ENCODE measurements at places on chromosomes 11 and 22.

- DNase-seq = no peak
Observed at GRCh38 chr11:1871531-1871930, 18.6 kb downstream of the LSP1 start.

GRCh38 chr11:62835336-62835735 lies 2.7 kb upstream of the TEX54 start:
- no peak for DNase-seq

- DNase-seq = no peak
Observed at GRCh38 chr11:16789063-16789420, 50.6 kb downstream of the C11orf58 start.

DNA sequence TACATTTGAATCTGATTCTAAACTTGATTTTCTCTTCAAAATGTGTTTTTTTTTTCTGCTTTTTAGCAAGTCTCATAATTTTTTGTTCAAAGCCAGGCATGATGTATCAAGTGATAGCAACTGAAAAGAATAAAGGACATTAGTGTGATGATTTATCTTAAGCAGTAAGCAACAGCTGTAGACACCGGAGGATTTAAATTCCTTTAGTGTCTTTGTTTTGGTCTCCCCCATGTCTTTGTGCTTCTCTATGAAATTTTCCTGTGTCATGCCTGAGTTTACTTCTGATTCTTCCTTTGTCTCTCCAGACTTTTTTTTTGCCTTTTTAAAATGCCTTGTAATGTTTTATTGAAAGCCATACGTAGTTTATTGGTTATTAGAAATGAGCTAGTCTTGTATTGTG lies 934.2 kb upstream of the RAG2 start:
- no peak for DNase-seq

GRCh38 chr11:57499983-57500461 lies 15.5 kb downstream of the SLC43A1 start:
- no peak for DNase-seq

DNA sequence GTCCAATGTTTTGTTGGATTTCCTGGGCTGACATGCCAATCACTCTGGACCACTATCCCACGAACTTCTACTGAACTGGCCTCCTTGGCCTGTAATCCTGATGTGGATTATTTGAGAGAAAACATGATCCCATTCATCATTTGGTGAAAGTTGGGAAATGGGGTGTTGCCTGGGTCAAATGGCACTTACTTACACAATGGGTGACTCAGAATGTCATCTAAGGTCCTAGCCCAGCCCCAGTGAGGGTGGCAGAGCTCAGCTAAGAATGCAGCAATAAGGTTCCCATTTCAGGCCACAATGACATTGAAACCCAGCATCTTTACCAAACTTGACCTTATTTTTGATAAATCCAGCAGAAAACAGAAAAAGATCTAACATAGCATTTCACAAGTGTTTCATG lies 8.0 kb upstream of the DSCAML1 start:
- DNase-seq = no peak

DNA sequence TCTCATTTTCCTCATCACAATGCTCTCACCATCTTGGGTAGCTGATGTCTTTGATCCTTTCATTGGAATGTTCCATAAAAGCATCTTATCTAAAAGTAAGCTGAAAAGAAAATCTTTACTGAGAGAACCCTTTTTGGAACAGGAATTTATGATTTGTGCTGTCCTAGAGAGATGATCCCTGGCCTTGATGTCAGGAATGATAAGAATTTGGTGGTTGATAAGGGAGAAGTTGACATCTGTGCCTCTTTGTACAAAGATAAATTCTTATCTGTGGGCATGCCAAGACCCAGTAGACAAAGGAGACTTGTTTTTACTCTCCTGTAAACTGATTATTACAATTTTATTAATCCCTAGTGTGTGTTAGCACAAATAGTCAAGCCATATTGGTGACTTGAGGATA lies 36.9 kb downstream of the NAALAD2 start:
- DNase-seq = no peak

GRCh38 chr11:87035976-87036583 lies 1.7 kb upstream of the TMEM135 start:
- DNase-seq = no peak

- no peak for DNase-seq
Observed at GRCh38 chr22:49599691-49600455, 227.8 kb downstream of the BRD1 start.

DNA sequence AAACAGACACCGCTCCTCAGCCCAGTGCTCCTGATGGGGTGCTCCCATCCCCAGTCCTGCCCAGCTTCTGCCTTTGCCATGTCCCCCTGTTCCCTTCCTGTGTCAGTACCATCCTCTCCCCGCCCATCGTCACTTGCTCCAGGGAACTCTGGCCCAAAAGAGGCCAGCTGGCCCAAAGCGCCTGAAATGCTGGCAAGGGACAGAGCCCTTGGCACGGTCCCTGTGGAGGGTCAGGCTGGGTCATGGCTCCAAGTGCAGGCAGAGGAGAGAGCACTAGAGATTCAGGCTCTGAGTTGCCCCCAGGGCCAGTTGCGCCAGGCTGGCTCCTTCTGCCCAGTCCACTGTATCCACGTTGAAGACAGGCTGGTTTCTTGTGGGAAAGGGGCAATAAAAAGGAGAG lies 8.4 kb upstream of the HDHD5 start:
- DNase-seq = no peak

GRCh38 chr11:99695106-99695505 lies 674.4 kb downstream of the CNTN5 start:
- no peak for DNase-seq

- DNase-seq = no peak
Observed at GRCh38 chr22:28123989-28124766, 205.1 kb upstream of the PITPNB start.

All from activated naive CD4-positive, alpha-beta T cell treated with anti-CD3 and anti-CD28 coated beads, Interleukin-2, amount 50 U/mL, for 72 hours (primary cell).